ENCODE measurements at places on chromosomes 12 and 14. TPM values are rescaled to one million over a fixed set of nuclear protein-coding genes. Genes with fewer than 3 reads are reported as not detected.

GPR84 gene
- total RNA-seq, result not detected

DNA sequence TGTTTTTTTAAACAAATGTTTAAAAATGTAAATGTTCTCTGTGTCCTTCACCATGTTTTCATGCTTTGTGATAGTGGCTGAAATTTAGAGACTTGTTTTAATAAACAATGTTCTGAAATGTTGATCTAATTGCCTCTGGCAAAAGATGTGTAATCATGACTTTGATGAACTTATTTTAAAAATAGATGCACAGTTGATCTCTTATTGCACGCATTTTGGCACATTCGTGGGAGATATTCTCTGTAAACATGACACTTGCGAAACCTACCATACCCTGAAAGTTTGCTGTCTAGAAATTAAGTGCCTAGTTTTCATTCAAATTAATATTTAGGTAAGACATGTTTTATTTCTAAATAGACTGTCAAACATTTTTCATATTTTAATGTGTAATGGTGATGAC lies 119.7 kb upstream of the DNM1L start:
- no peaks in the 10 kb centered on the region for H3K27me3 ChIP-seq
- no peaks in the 10 kb centered on the region for H3K4me1 ChIP-seq
- no peaks in the 10 kb centered on the region for H3K36me3 ChIP-seq
- no peak for DNase-seq

- DNase-seq, result no peak
- H3K4me3 ChIP-seq, result no peak overlapping the region
- peaks cover 31% of the 10 kb centered on the region for H3K4me1 ChIP-seq
- no peak overlapping the region for H3K27ac ChIP-seq
- H3K27me3 ChIP-seq, result no peaks in the 10 kb centered on the region
Observed at GRCh38 chr14:67424539-67424938, 12.6 kb upstream of the PLEK2 start.

DNA sequence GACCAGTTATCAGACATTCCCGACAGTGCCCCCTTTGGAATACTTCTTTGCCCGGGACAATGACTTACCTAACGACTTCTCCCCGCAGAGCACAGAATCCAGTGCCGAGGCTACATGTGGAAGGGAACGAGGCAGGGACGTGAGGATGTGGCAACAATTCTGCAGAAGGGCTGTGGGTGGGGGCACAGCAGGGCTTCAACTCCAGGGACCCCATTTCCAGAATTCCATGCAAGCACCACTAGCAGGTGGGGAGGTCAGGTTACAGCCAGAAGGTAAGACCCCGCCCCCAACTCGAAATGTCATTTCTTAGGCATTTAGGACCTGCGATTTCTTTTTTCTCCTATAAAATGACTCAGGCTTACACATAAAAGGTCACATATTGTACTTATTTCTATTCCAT lies 207.9 kb downstream of the TMEM132C start:
- no peak overlapping the region for H3K4me3 ChIP-seq
- H3K27ac ChIP-seq, result no peak overlapping the region
- no peak for DNase-seq
- H3K36me3 ChIP-seq, result no peaks in the 10 kb centered on the region
- no peaks in the 10 kb centered on the region for H3K4me1 ChIP-seq

DNA sequence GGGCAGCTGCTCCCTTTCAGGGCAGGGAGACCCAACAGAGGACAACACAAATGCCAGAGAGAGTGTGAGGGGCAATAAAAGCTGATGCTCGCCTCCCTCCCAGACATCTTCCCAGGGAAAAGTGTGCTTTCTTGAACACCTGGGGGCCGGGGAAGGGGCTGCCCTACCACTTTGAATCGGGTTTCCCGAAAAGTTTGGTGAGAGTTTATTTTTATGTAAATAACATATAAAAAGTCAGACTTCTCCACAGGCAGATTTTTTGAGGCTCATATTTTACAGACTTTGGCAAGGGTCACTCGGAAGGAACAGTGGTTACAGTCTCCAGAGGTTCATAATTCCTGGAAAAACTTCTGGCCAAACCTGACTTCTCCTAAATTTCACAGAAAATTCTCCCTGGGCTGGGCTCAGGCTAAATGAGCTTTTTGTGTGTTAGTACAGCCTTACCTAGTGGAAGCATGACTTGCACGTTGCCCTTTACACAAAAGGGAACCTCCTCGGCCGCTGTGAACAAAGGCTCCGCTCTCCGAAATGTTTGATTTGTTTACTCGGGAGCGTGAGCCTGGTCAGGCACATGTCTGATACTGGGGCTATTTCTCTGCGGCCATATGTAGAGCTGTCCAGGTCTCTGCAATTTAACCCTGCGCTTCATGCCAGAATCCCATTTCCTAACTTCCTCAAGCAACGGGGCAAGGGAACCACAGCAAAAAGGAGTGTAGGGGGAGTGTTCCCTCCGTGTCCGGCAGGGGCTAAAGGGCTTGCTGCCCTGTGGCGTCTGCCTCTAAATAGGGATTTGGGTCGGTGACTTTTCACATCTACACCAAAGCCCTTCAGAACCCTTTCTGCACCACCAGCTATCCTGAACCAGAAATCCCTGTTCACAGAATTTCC lies 3.4 kb downstream of the RTL1 start:
- H3K27ac ChIP-seq, result no peak overlapping the region
- no peak for DNase-seq
- H3K27me3 ChIP-seq, result peaks cover 74% of the 10 kb centered on the region
- H3K4me1 ChIP-seq, result no peaks in the 10 kb centered on the region

Measured in PC-9 (cell line).